ENCODE measurements at places on chromosomes 13 and 19.
A peak's percentile ranks its signal among the peaks of the same experiment; 100 is the strongest.

GRCh38 chr13:19604306-19604705, 29.2 kb upstream of the MPHOSPH8 start:
- DNase-seq: no peak

GRCh38 chr13:99390601-99391000, 83.4 kb upstream of the GPR183 start:
- no peak for DNase-seq

DNA sequence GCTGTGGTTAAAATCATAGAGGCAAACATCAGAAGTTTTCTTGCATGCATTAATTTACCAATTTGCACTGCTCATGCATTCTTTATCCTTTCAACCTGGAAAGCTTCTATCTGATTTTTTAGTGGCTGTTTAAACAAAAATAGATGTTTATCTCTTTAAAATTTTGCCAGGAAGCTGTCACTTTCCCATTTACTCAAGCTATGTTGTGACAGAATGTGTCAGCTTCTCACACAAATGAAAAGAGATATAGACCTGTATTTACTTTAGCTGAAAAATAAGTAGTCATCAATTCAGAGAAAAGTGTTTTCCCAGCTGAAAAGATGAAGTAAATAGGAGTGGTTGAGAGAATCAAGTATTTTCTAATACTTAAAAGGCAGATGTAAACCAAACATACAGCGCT, 872.8 kb downstream of the DACH1 start:
- no peak for DNase-seq

DNA sequence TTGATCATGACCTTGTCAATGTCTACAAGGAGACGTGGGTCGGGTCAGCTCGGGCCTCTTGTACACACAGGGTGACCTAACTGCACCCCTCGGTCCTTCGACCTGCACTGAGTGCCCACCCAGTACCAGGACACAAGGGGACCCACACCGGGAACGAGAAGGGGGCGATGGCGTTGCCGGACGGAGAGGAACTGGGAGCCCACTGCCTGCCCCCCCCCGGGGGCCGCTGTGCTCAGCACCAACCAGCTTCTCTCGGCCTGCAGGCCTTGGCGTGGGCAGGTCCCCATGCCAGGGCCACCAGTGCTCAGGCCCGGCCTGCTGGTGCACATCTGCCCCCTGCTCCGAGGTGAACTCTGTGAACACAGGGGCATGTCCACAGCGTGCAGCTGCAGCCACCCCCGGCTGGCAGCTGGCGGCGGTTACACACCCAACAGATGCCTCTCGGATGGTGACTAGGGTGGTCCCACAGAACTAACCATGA, 14.1 kb downstream of the CFD start:
- DNase-seq: no peak

- no peak for DNase-seq
Measured at GRCh38 chr13:44676534-44676933, 100.4 kb upstream of the TSC22D1 start.

DNA sequence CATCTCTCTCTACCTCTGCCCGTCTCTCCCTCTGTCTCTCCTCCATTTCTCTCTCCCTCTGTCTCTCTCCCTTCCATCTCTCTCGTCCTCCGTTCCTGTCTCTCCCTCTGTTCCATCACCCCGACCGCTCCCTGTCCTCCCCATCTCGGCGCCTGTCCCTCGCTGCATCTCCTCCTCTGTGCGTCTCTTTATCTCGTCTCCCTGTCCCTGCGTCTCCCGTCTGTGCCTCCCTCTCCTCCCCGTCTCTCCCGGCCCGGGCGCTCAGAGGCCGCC, 4.6 kb downstream of the GRIN2D start:
- DNase-seq: no peak

DNA sequence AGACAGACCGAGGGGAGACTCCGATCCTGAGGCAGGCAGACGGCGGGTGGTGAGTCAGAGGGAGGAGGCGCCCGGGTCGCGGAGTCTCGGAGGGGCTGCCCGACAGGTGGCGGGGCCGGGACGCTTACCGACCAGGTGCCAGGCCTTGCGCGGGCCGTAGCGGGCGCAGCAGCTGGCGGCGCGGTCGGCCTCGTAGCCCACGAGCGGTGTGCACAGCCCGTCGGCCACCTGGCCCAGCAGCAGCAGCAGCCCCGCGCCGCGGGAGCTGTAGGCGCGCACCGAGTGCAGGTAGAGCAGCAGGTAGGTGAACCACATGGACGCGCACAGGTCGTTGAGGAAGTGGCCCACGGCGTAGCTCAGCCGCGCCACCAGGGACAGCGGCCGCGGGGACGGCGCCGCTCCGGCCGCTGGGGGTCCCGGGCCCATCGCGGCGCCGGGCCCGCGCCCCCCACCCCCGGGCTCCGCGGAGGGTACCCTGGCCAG, 367 bp downstream of the MFSD12 start:
- DNase-seq: no peak

GRCh38 chr13:43783820-43784219, 3.0 kb downstream of the ENOX1 start:
- DNase-seq: no peak

DNA sequence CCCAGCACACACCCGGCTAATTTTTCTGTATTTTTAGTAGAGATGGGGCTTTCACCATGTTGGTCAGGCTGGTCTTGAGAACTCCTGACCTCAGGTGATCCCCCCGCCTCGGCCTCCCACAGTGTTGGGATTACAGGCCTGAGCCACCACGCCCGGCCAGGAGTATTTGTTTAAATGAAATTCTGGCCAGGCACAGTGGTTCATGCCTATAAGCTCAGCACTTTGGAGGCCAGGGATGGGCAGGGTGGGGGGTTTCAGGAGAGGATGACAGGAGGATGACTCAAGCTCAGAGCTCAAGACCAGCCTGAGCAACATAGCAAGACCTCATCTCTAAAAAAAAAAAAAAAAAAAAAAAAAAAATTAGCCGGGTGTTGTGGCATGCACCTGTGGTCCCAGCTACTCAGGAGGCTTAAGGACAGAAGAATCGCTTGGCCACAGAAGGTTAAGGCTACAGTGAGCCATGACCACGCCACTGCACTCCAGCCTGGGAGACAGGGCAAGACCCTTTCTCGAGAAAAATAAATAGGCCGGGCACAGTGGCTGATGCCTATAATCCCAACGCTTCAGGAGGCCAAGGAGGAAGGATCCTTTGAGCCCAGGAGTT, 8.2 kb upstream of the DHDH start:
- no peak for DNase-seq

DNA sequence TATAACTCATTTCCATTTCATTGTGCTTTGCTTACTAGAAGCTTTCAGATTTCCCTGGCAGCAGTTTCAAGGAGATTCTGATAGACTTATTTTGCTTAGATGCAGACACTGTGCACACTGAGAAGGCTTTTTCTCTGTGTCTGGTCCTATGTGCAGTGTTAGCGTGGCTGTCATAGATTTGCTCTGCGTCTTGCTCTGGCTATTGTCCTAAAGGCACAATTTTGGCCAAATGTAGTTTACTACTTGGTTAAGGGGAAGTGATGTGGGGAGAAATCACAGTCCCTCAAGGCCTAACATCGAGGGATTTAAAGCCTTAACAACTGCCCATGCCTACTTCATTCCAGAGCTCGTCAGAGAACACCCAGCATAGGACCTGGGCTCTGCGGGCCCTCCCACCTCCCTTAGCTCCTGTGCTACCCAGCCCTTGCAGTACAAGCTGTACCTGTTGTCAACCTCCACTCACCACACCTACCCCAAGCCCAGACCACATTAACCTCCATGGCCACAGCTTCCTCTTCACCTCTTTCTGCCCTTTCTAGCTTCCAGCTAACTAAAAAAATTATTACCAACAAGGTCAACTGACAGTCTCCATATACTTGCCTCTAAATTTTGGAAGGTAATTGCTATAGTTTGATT, 38.9 kb upstream of the KATNAL1 start:
- DNase-seq: no peak

- DNase-seq: peak; percentile 34
Measured at GRCh38 chr19:46970815-46971214, 48.8 kb upstream of the NPAS1 start.

DNA sequence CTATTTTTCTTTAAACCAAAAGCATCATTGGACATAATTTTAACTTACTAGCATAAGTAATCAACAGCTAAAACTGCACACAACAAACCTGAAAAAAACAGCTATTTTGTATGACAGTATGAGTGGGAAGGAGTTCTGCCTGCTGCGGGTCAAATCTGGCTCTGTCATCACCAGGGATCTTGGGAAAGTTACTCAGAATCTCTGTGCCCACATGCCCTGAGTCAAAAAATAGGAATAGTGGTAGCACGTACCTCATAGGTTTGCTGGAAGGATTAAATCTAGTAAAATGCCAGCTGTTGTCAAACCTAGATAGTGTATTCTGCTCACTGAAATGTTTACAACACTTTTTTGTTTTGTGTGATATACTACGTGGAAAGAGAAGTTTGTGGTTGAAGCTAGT, 1.1 kb downstream of the CLN5 start:
- DNase-seq: no peak

DNA sequence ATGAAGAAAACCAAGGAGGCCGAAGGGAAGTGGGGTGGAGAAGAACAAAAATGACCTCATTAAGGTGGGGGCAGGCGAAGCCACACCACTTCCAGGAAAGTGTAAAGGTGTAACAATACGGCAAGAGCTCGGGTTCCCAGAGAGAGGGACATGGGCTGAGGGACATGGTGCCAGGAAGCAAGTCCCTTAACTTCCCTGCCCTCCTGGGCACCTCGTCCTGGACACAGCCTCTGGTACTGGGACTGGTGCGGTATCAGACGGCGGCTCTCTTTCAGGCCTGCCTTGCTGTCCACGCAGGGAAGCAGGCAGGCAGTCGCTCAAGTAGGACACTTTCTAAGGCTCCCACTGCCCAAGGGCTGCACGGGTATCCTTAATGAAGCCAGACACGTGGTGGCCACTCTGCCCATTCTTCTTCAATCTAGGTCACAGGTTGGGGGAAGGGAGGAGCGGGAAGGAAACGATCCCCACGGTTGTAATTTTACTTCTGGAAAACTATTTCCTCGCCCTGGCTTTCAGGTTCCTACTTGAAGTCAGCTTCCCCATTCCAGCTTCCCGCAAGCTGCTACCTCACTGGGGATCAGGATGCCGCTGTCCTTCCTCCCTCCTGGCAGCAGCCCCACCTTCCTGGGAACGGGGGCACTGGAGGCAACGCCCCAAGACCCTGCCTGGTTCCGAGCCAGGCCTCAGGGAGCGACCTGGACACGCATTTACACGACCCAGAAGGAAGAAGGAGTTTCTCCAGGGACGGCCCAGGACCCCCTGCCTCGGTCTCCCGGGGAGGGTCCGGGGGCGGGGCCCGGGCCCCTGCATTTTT, 1.2 kb downstream of the AP3D1 start:
- DNase-seq: no peak

DNA sequence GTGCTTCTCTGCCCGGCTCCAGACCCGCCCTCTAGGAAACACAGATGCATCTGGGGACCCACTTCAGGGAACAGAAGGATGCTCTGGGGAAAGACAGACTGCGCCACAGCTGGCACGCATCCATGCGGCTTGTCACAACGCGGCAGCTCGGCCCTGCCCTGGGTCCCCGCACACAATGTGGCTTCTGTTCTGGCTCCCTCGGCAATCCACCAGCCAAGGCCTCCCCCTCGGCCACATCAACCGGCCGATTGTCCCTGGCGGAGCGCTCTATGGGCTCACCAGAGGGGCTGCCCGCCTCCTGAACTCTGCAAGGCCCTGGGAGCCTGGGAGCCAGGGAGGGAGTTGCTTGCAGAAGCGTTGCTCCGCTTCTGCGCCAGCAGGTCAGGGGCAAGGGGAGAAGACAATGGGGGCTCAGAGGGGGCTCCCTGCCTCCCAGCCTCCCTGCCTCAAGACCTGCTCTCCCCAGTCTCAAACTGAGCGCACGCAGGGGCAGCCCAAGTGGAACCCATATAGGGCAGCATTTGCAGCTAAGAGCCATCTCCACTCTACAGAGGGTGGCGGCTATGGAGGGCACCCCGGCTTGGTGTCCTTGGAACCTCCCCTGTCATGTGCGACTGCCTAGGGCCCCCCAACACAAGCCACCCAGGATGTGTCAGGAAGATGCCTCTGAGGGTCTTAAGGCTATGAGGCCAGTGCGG, 37.9 kb downstream of the MLLT1 start:
- no peak for DNase-seq

DNA sequence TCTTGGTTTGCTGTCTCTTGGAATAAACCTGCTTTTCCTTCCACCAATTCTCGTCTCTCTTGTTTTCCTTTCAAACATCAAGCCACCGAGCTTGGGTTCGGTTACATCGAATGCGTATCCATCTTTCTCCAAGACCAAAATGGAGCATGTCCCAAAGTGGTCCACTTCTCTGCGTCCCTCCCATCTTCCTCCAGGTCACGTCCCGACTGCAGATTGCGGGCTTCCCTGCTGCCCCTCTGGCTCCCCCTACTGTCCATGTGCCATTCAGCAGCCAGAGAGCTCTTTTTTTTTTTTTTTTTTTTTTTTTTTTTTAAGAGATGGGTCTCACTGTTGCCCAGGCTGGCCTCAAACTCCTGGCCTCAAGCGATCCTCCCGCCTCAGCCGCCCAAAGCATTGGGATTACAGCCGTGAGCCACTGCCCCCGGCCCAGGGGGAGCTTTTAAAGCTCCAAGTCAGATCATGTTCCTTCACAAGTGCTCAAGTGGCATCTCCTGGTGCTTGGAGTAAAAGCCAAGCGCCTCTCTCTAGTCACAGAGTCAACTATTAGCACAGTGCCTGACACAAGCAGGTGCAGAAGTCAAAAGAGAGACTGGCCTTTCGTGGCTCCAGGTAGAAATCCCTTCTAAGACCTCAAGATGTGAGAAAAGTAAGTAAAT, 10.0 kb downstream of the COL5A3 start:
- DNase-seq: peak; percentile 7

GRCh38 chr13:59157181-59157580, 1006.5 kb downstream of the DIAPH3 start:
- no peak for DNase-seq

DNA sequence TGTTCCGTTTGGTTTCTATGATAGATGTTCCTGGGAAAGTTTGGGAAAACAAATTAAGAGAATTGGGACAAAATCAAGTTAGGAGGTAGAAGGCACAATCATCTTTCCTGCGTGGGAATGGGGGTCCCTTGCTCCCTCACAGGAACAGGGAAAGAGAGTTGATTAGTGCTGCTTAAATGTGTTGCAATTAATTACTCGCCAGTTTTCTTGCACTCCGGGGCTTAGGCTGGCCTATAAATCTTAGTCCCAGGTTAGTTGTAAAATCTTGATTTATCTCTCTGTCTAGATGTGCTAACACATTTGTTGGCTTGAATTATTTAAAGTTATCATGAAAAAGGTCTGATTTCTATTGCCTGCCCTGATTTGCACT, 10.1 kb downstream of the B3GLCT start:
- DNase-seq: no peak

DNA sequence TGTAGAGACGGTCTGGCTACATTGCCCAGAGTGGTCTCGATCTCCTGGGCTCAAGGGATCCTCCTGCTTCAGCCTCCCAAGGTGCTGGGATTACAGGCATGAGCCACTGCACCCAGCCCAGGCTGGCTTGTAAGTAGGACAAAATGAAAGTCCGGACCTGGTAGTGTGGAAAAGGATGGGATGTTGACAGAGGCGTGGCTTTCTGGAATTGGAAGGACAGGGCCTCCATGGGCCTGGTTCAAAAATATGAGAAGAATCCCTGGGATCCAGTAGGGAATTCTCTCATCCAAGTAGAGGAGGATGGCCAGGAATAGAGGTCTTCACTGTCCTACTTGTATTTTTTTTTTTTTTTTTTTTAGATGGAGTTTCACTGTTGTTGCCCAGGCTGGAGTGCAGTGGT, 64.9 kb downstream of the TRPM4 start:
- DNase-seq: no peak

- no peak for DNase-seq
Measured at GRCh38 chr13:32917504-32917903, 98.7 kb upstream of the KL start.

All from NCI-H2029 treated with DMSO at 0.1 percent for 48 hours (cell line).